ENCODE measurements at places on chromosomes 1 and 21.

- no peak for DNase-seq
Measured at GRCh38 chr1:208160259-208160819, 83.8 kb downstream of the PLXNA2 start.

DNA sequence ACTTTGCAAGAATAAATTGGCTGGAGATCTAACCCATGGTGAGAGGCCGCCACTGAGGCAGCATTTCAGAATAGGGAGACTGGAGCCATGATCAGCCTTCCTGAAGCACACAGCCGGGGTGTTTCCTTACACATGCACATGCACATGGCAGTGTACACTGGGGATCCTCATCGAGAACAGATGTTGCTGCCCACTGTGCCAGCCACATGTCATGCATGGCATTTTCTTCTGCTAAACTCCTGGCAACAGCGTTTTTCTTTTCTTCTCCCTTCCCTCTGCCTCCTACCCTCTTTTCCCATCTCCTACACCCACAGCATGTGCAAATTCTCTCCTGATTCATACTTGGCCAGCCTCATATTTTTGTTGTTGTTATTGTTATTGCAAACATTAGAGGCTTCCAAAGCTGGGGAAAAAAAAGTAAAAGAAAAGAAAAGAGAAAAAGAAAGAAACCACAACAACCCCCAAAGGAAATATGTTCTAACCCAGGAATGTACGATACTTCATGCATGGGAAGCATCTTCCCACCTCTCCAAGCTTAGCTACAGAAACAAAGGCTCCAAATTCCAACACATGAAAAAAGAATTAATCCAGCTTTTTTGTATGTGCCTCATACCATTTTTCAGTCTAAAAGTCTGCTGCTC, 344.0 kb downstream of the ASTN1 start:
- no peak for DNase-seq

- no peak for DNase-seq
Measured at GRCh38 chr1:75124510-75124909, 9.7 kb upstream of the LHX8 start.

- DNase-seq, result peak; percentile 60
Measured at GRCh38 chr1:241531195-241532161, 700 bp upstream of the KMO start.

DNA sequence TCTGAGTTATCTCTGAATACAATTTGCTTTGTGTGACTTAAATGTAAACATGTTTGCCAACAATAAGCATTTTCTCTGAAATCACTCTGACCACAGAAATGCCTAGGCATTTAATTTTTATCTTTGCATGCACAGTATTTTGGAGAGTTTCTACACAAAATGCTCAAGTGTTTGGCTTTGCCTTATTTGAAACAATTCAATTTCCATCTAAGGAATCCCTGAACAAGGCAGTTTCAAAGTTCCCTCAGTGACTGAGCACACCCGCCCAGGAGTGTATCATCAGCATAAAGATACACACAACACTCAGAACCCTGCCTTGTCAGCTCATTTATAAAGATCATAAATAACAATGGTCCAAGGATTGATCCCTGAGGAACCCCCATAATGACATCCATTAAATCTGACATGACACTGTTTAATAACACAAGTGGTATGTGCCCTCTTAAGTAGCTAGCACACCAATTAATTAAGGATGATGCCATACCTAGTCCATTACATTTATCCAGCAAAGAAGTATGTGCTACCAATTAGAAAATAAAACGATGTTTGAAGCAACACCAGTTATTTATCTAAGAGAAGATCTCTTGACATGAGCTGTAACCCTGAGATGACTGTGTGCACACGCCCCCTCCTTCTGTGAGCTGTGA, 585.8 kb downstream of the ADGRL2 start:
- no peak for DNase-seq

DNA sequence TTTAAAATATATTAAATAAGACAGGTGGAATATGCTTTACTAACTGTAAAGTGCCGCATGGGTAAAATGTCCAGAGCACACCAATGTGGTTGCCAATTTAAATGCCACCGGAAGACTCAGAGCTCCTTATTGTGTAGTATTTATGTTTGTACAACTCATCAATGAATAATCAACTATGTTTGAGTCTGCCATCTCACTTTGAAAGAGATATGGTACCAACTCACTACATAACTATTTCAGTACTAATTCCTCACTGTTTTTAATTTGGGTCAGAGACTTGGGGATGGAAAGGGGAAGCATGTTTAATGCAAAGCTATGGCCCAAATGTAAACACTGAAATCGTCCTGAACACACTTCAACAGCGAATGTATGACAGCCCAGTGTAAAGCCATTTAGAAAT, 144.8 kb downstream of the NR5A2 start:
- DNase-seq, result no peak

DNA sequence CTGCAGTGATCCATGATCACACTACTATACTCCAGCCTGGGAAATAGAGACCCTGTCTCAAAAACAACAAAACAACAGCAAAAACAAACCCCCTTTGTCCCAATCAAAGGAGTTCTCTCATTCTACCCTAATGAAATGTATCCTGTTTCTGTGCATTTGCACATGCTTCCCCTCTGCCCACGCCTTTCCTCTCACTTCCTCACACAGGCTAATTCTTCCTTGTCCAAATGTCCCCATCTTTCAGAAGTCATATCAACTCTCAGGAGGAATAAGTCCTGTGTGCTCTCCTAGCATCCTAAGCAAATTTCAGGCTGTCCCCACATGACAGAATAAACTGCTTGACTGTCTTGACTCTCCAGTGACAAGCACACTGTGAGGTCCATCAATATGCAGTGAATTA, 8.1 kb upstream of the ATP1B1 start:
- no peak for DNase-seq

DNA sequence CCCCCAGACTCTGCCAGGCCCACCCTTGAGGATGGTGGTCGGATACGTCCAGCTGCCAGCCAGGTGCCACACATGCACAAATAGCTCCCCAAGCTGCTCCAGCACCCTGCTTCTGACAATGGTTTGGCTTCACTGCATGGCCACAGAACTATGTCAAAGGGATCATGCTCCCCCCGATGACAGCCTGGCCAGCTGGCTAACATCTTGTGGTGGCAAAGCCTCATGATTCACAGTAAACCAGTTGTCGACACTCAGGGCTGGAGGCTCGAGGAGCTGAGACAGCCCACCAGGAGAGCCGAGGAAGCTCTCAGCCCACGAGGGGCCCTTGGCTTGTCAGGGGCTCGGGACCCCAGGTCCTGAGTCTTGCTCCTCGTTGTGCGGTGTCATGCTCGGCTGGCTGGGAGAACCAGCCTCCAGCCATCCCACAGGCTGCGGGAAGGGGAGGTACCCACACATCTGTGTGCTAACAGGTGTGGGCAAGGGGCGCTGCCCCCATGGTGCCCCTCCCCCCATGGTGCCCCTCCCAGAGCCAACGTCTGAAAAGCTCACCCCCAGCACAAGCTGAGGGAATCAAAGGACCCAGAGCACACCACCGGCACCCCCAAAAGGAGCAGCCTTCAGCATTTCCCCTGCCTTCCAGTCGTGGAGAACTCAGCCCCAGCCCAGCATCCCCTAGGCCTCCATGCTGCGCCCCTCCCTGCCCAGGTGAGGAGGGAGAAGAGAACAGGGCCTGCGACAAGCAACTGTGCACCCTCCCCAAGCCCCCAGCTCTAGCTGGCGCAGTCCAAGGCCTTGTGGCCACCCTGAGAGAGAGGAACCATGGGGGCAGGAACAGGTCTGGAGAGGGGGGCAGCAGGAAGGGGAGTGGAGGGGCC, 41.2 kb downstream of the KIF21B start:
- no peak for DNase-seq

- DNase-seq, result no peak
Measured at GRCh38 chr1:236137285-236137852, 5.0 kb upstream of the GPR137B start.

Data from NCI-H2107 (cell line).